ENCODE measurements at places on chromosomes 5 and 9. TPM values are rescaled to one million over a fixed set of nuclear protein-coding genes. Genes with fewer than 3 reads are reported as not detected.

PAEP gene
- total RNA-seq = not detected

ZNF169 gene
- total RNA-seq = 1.6 TPM

DNA sequence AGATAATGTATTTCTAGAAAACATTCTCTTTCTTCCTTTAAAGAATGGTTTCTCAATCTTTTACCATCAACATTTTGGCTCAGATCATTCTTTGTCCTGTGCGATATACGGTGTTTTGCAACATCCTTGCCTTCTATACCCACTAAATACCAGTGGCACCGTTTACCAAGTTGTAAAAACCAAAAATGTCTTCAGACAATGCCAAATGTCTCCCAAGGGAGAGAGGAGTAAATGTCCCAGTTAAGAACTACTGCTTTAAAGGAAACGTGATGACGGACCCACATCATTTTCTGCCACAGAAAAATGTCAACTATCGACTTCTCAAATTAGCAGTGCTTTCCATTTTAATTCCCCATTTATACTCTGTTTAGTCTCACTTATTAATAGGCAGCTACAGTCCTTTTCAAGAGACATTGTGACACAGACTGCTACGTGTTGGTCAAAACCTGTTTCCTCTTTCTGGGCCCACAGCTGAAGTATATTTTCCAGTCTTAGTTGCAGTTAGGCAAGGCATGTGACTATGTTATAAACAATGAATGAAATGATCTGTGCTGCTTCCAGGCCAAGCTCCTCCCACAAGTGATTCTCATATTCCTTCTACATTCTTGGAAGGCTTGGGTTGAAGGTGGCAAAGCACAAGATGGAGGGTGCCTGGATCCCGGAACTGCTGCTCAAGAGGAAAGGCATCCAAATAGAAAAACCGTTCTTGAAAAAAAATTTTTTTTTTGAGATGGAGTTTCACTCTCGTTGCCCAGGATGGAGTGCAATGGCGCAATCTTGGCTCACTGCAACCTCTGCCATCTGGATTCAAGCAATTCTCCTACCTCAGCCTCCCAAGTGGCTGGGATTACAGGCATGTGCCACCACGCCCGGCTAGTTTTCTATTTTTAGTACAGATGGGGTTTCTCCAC is 8.8 kb downstream of the PRXL2C start:
- DNase-seq = no peak

QRFP gene
- total RNA-seq = not detected

DNA sequence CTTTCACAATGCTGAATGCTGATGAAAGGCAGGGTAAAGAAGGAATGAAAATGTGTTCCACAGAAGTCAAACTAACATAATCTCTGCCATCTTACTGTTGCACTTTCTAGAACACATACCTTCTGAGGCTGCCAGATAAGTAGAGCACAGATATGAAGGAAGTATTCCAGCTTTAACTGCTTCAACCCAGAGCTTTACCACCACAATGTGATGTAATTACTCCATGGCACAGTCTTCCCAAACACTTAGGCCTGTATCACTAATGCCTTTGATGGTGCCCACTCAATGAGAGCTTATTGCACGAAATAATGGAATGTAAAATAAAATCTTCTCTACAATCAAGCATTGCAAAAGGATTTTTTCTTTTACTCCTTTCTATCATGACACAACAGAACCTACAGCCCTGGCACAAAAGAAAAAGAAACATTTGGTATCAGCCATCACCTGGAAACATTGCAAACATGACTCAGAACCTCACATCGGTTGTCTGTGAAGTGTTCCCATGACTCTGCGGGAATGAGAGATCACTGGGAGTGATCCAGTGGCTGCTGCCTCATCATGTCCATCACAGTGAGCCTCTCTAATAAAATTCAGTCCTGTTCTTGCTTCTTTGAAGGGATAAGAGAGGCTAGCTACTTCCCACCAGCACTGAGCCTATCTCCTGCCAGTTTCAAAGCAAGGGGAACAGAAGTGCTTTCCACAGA is 385.8 kb downstream of the EFNA5 start:
- no peak for DNase-seq

- DNase-seq = no peak
These were observed 47.2 kb downstream of the AOPEP start for GRCh38 chr9:94773655-94774054.

- no peak for DNase-seq
These were observed 43.1 kb downstream of the ELL2 start for GRCh38 chr5:95918421-95919006.

DNA sequence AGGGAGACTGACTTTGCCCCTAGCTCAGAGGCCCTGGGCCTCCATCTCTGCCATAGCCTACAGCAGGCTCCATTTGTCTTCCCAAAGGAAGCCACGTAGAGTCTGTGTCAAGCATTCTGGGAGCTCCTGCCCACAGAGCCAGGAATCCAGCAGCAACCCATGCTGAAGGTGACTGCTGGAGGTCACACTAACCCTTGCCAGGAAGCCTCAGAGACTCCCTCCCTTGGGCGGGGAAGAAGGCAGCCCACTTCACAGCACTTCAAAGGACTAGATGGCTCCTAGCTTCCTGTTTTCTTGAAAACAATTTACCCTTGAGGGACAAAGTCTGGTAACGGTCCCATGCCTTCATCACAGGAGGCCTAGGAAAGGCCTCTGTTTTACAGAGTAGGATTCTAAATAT is 1.7 kb downstream of the CKMT2 start:
- DNase-seq = no peak

GRCh38 chr5:173733831-173734501 is 117.5 kb upstream of the BOD1 start:
- DNase-seq = no peak

HRCT1 gene
- 8.1 TPM for total RNA-seq

PHF19 gene
- 13.2 TPM for total RNA-seq

- DNase-seq = no peak
These were observed 16.5 kb upstream of the TOR1B start for GRCh38 chr9:129786481-129786880.

DNA sequence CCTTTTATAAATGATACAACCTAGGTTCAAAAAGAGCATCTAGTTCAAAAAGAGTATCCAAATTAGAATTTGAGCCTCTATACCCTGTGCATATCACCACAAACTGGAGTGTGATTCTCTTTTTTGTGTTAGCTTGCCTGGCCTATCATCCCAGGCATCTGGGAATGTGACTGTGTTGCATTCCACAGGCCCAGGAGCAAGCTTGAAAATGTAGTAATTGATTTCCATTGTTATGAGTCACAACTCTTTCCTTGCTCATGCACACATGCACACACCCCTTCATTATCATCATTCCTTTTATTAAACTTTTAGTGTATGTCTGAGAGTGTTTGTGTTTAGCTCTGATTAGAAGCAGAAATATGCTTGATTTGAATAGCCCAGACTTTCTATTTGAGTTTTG is 75.2 kb downstream of the FCHO2 start:
- DNase-seq = no peak

KIF24 gene
- 0.78 TPM for total RNA-seq

- DNase-seq = peak; percentile 41
These were observed 32.2 kb upstream of the SLC12A7 start for GRCh38 chr5:1144089-1144488.

SGTB gene
- total RNA-seq = 4.3 TPM

CCDC183 gene
- 1.6 TPM for total RNA-seq

ZNF483 gene
- total RNA-seq = 4.2 TPM

DNA sequence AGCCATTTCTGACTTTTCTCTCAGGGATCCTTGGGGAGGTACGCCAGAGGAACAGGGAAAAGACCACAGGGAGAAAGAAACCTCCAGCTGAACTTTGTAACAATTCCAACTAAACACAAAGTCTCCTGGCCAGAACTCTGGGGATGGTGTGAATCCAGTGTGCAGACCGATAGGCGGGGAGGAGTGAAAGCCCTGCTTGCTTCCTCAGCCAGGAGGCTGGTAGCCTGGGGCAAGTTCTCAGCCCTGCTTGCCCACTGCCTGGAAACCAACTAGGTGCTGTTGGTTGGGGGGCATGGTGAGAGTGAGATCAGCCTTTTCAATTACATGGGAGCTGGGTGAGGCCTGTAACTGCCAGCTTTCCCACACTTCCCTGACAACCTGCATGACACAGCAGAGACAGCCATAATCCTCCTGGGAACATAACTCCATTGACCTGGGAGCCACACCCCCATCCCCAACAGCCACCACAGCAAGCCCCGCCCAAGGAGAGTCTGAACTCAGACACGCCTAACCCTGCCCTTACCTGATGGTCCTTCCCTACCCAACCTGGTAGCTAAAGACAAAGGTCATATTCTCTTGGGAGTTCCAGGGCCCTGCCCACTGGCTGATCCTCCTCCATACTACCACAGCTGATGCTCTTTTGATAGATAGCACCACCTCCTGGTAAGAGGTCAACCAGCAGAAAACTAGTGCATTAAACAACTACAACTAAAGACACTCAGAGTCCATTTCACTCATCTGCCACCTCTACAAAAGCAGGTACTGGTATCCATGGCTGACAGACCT is 100.1 kb upstream of the TNFAIP8 start:
- DNase-seq = no peak

DNA sequence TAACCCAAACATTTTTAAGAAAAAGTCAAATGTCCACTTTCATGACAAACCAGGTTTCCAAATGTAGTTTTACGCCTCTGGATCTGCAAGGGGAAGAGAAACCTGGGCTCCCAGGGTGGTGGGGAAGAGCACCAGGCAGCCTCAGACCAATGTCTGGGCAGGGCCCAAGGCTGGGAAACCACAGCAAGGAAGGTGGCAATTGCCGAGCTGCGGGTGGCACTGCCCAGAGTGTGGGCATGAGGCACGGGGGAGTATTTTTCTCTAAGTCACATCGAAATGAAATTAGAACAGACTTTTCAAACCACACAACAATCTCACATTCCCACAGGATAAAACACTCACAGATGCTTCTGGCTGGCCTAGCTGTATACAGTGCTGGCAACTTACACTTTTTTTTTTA is 32.6 kb upstream of the RASGEF1C start:
- DNase-seq = no peak

AFAP1L1 gene
- total RNA-seq = 46.9 TPM

GRCh38 chr5:67301285-67301903 is 104.8 kb upstream of the CD180 start:
- DNase-seq = no peak

- DNase-seq = no peak
These were observed 108.2 kb downstream of the KLHL3 start for GRCh38 chr5:137627706-137628105.

DNA sequence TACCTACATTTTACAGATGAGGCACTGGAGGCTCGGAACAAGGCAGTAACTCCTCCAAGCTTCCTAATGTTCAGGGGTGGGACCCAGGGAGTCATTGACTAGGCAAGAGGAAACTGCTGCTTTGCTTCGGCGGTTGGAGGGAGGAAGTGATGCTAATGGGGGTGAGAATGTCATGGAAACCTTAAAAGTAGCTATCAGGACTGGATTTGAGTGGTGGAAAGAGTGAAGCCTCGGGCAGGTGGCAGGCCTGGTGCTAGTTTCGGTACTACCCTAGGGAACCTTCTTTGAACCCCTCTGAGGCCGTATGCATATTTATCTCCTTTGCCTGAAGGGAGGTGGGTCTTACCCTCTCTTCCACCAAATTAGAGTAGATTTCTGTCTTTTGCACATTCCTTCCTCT is 1.6 kb downstream of the BSPRY start:
- DNase-seq = no peak
